ENCODE measurements at places on chromosomes 2 and 18.

DNA sequence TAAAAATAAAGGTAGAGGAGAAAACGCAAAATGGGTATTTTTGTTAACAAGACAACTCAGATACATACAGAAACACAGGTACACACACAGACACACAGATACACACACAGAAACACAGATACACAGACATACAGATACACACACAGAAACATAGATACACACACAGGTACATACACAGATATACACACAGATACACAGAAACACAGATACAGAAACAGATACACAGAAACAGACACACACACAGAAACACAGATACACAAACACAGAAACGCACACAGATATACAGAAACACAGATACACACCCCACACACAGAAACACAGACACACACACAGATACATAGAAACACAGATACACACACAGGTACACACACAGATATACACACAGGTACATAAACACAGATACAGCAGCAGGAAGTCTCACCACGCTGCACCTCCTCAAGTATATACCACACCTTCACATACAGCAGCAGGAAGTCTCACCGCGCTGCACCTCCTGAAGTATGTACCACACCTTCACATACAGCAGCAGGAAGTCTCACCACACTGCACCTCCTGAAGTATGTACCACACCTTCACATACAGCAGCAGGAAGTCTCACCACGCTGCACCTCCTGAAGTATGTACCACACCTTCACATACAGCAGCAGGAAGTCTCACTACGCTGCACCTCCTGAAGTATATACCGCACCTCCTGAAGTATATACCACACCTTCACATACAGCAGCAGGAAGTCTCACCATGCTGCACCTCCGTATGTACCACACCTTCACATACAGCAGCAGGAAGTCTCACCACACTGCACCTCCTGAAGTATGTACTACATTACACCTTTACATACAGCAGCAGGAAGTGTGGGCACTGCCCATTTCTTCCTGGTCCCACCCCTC is 250.5 kb downstream of the HDAC4 start:
- no peak for DNase-seq

GRCh38 chr2:164014068-164014731 is 278.4 kb upstream of the FIGN start:
- peak; percentile 83 for DNase-seq

DNA sequence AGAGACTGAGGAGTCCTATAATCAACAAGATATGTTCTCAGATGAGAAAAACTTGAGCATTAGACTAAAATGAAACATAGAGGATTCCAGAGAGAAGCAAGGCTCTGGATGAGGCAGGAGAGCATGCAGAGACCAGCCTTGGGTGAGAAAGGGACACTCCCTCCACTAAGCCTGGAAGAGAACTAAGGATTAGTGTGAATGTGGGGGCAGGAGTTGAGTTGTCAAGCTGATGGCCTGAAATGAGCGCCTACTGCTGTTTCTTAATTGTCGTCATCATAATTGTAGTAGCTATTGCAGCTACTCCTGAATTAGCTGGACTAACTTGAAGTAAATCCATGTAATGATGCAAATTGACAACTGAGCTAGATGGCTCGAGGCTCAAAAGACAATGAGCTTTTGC is 114.1 kb downstream of the PKP4 start:
- DNase-seq: peak; percentile 42

GRCh38 chr2:35864141-35864540 is 491.4 kb upstream of the CRIM1 start:
- DNase-seq: peak; percentile 40

DNA sequence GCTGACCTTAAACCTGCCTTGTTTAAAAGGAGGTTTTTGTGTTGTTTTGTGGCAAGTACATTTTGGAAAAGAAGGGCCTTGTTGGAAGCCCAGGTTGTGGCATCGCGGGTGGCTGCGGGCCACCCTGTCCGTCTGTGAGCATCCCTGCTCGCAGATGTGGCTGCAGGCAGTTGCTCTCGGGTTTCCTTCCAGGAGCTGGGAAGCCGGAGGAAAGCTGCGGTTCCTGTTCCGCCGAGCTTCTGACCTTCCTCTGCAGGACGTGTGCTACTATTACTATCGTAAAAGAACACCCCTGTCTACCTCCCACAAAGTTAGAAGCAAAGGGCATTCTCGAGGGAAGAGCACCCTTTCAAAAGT is 766 bp downstream of the MFF start:
- no peak for DNase-seq

DNA sequence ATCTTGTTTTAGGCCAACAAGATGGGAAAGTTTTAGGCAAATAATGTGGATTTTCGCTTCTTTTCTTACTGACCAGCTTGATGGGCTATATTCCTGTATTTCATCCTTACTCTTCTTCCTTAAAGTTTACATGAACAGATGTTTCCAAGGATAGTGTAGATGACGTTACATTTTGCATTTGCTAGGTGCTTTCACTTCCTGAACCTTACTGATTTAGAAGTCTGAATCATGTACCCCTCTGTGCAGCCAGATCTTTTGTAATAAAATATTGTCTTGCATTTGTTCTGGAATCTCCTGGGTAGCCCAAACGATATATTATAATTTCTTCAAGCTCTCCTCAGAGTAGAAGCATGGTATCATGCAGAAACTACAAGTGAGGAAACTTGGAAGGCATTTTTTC is 93.4 kb downstream of the CALCRL start:
- no peak for DNase-seq

- peak; percentile 7 for DNase-seq
Measured at GRCh38 chr2:63192889-63193774, 142.5 kb downstream of the OTX1 start.

DNA sequence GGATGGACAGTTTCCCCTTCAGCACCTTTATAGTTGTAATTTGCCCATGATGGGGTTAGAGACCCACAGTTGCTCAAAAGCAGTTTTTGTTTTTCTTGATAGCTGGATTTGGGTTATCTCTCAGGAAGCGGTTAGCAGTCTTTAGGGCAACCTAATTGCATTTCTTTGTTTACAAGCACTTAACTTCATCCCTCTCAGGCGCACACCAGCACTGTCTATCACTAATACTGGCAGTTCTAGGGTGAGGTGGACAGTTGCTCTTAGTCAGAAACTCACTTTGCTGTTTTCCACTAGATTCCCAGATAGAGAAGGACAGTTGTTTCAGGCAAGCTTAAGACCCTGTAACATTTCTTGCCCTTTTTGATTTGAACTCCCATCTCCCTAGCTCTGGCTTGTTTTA is 146.0 kb downstream of the AGAP1 start:
- DNase-seq: no peak

DNA sequence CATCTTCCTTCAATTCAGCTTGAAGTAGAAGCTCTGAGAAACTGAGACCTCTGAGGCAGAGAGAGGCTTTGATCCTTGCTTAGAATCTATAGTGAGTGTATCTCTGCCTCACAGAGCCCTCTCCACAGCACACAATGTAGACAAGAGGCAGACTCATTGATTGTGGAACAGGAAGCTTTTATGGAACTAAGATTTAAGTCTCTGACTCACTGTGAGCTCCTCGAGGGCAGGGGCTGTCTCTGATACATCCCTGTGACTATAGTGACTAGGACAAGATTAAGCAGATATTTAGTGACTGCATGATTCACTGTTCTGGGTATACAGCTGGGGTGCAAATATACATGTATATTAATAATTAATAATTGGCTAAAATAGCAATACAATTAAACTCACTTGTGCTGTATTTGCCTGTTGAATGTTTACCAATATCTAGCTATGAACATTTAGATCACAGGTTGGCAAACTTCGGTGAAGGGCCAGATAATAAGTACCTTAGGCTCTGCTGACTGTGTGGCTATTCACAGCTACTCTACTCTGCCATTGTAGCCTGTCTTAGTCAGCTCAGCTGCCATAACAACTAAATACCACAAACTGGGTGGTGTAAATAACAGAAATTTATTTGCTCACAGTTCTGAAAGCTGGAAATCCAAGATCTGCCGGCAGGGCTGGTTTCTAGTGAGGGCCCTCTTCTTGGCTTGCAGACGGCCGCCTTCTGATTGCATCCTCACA is 54.4 kb downstream of the ARHGEF4 start:
- no peak for DNase-seq

DNA sequence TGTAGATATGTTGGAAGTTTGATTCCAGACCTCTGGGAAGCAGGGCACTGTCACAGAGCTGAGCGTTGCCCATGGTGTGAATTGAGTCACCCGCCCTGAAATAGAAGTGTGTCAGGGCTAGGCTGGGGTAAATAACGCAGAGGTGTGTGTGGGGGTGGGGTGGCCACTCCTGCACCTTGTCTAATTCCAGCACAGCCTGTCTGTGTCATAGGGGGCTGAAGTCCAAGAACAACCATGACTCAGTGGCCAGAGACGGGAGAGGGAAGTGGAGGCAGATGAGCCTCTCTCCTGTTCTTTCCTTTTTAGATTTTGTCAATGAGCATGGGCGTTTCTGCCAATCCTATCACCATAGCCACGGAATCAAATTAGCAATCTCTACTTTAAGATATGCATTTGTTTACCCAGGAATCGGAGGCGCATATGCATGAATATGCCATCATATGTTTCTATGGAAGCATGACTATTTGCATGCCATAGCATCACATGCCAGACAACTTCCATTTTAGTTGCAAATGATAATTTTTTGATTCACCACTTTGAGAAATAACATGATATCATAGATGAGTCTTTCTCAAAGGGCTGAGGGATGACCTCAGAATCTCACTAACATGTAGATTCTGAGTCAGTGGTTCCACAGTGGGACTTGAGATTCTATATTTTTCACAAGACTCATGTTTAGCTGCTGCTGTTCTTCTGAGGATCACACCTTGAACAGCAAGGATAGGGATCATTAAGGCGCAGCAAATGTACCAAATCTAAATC is 852.9 kb downstream of the DCDC2C start:
- no peak for DNase-seq

DNA sequence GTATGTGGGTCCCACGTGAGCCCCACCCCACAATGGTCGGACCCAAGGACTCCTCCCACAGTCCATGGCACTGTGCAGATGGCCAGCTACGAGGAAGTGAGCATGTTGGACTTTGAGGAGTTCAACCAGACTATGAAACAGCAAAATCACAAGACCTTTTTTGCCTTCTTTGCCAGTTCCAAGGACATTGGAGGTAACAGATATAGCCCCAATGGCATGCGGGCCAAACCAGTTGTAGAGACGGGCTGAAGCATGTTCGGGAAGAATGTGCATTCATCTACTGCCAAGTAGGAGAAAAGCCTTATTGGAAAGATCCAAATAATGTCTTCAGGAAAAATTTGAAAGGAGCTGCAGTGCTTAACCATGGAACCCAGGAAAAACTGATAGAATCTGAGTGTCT is 12.6 kb downstream of the DNER start:
- DNase-seq: no peak

DNA sequence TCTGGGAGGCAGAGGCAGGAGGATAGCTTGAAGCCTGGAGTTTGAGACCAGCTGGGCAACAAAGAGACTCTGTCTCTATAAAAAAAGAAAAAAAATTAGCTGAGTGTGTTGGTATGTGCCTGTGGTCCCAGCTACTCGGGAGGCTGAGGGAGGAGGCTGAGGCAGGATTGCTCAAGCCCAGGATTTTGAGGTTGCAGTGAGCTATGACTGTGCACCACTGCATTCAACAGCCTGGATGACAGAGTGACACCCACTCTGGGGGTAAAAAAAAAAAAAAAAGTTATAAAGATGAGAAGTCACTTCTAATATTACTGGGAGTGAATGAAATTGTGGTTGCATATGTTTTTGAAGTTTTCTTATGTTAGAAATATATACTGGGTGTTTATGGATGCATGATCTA is 71.6 kb downstream of the C2orf74 start:
- no peak for DNase-seq

DNA sequence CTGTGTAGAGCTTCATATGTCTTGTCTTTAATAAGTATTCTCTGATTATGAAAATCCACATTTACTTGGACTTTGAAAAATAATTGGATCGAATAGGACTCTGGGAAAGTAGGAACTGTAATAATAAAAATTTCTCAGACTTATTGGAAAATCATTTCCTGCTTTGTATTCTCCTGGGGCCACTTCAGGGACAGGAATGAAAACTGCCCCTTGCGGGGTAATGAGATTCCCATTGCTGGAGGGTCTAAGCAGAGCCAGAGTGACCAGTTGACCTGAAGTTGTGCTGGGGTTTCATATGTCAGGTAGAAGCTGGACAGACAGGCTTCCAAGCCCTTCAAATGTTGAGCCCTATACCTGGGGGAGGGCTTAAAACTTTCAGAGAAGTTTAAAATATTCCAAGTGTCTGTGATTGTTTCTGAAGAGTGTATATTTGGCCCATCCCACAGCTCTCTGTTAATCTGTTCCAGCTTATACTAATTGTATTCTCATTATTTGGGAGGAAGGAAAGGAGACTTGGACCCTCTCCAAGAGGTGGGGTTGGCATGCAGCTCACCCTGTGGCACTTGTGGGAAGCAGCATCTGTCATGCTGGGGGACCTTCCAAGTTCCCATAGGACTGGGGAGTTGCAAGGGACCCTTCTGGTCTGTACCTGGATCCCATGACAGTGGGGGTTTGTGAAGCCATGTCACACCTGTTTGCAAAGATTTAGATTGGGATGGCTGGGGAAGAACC is 268.7 kb upstream of the ATP5MC3 start:
- DNase-seq: no peak

- peak; percentile 58 for DNase-seq
Measured at GRCh38 chr2:45860136-45861121, 209.0 kb downstream of the PRKCE start.

DNA sequence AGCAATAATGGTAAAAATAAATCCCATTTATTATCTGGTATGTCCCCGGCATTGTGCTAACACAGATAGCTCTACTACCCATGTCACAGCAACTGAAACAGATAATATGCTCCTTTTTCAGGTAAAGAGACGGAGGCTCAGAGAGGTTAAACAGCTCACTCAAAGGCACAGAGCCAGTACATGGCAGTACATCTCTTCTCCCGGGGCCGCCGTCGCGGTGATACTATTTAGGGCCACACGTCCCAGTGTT is 693 bp upstream of the PDK1 start:
- no peak for DNase-seq

GRCh38 chr18:8322486-8322885 is 286.8 kb upstream of the RAB12 start:
- no peak for DNase-seq

DNA sequence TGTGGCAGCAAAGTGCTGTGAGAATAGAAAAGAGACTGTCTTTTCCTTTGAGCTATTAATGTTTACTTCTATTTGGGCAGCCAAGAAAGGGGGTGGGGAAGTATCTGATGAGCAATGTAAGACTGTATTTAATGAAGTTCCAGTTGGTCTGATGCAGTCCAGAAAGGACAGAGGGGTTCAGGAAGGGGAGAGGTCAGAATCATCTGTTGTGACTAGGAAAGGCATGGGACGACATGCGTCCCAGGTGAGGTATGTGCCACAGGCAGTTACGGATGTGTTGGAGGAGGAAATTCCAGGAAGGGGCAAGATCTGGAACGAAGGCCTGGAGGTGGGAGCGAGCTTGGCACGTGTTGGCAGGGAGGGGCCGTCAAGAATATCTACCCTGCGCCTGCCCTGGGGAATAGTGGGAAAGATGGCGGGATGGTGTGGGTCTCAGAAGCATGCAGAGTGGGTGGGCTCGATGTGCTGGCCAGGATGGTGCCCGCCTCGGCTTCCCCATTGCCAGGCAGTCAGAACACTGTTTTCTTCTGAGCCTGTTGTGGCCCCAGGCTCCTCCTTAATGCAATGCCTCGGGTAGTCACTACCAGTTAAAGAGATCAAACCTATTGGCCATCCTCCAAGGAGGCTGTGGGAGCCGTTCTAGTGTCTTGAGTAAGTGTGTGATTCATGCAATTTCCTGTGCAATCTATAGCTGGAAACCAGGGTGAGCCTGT is 57.8 kb upstream of the TXNDC2 start:
- DNase-seq: no peak
